A549 treated with AZD2906 at 1 μM for 4 hours (cell line): ENCODE measurements at places on chromosomes 13 and 19. TPM values are rescaled to one million over a fixed set of nuclear protein-coding genes. Genes with fewer than 3 reads are reported as not detected.

The TDRD3 gene
- total RNA-seq, result 4.9 to 5.3 TPM (median 5.0 TPM) in 5 replicates

The S1PR5 gene
- 0.97 to 1.5 TPM (median 1.4 TPM) in 5 replicates for total RNA-seq

The MUC16 gene
- 0.02 to 0.03 TPM (median 0.02 TPM) in 5 replicates for total RNA-seq

The NCLN gene
- 57.8 to 84.1 TPM (median 76.6 TPM) in 5 replicates for total RNA-seq

The TEX101 gene
- not detected in 5 replicates for total RNA-seq

The LYPD5 gene
- total RNA-seq, result 0.05 to 0.55 TPM (median 0.14 TPM) in 4 of 5 replicates, not detected in the other

The CEACAM19 gene
- total RNA-seq, result 7.7 to 12.3 TPM (median 9.2 TPM) in 5 replicates

The DYRK1B gene
- 19.3 to 23.3 TPM (median 20.8 TPM) in 5 replicates for total RNA-seq

The CGB7 gene
- total RNA-seq, result 0.32 to 0.76 TPM (median 0.42 TPM) in 5 replicates

The IZUMO2 gene
- total RNA-seq, result not detected in 5 replicates

The LGALS14 gene
- not detected in 5 replicates for total RNA-seq

The NCR1 gene
- not detected in 5 replicates for total RNA-seq

The NOVA2 gene
- total RNA-seq, result 0.77 to 1.3 TPM (median 1.3 TPM) in 5 replicates

The PALM gene
- total RNA-seq, result 11.4 to 15.5 TPM (median 14.4 TPM) in 5 replicates

The KBTBD6 gene
- total RNA-seq, result 4.4 to 5.6 TPM (median 5.0 TPM) in 5 replicates

The ATP8A2 gene
- total RNA-seq, result 0.01 to 0.07 TPM (median 0.02 TPM) in 3 of 5 replicates, not detected in the others

The KCNN1 gene
- 0.28 to 0.92 TPM (median 0.65 TPM) in 5 replicates for total RNA-seq

The PSG2 gene
- total RNA-seq, result 0.07 TPM in 1 of 5 replicates, not detected in the others

The B3GNT3 gene
- total RNA-seq, result 3.8 to 4.5 TPM (median 4.2 TPM) in 5 replicates

The ZNF575 gene
- total RNA-seq, result 1.2 to 2.6 TPM (median 2.2 TPM) in 5 replicates

The KIR2DL4 gene
- total RNA-seq, result not detected in 5 replicates

The ZNF665 gene
- not detected in 5 replicates for total RNA-seq

The ANKLE1 gene
- total RNA-seq, result 0.11 to 0.48 TPM (median 0.47 TPM) in 5 replicates

The SLC6A16 gene
- 0.74 to 1.3 TPM (median 1.1 TPM) in 5 replicates for total RNA-seq

The CCDC70 gene
- not detected in 5 replicates for total RNA-seq

The MTUS2 gene
- 0.01 to 0.06 TPM in 2 of 5 replicates, not detected in the others for total RNA-seq

The PSG6 gene
- 0.07 to 0.11 TPM in 2 of 5 replicates, not detected in the others for total RNA-seq

The TMEM190 gene
- 0.93 to 2.2 TPM (median 1.3 TPM) in 5 replicates for total RNA-seq

The SCEL gene
- 0.85 to 1.3 TPM (median 1.1 TPM) in 5 replicates for total RNA-seq

The KLHL1 gene
- not detected in 5 replicates for total RNA-seq

The FCAR gene
- not detected in 5 replicates for total RNA-seq

The ZNF382 gene
- 0.01 to 0.10 TPM (median 0.02 TPM) in 3 of 5 replicates, not detected in the others for total RNA-seq

The EFNA2 gene
- total RNA-seq, result 1.2 to 2.5 TPM (median 2.3 TPM) in 5 replicates

The ZNF100 gene
- total RNA-seq, result not detected in 5 replicates

The ZNF224 gene
- total RNA-seq, result 7.7 to 12.2 TPM (median 9.0 TPM) in 5 replicates

The NCAN gene
- 0.02 to 0.08 TPM (median 0.06 TPM) in 5 replicates for total RNA-seq

The SRRM5 gene
- total RNA-seq, result 0.60 to 1.0 TPM (median 0.69 TPM) in 5 replicates

The STXBP2 gene
- 31.5 to 43.4 TPM (median 41.1 TPM) in 5 replicates for total RNA-seq

The HCST gene
- 0.29 to 0.75 TPM (median 0.53 TPM) in 4 of 5 replicates, not detected in the other for total RNA-seq

The AMER2 gene
- not detected in 5 replicates for total RNA-seq
